Activated B cell treated with CpG ODN at 0.5 μM for 24 hours (primary cell): ENCODE measurements at places on chromosomes 2 and 18. TPM values are rescaled to one million over a fixed set of nuclear protein-coding genes. Genes with fewer than 3 reads are reported as not detected.

The STARD6 gene
- total RNA-seq, result not detected in 2 replicates

DNA sequence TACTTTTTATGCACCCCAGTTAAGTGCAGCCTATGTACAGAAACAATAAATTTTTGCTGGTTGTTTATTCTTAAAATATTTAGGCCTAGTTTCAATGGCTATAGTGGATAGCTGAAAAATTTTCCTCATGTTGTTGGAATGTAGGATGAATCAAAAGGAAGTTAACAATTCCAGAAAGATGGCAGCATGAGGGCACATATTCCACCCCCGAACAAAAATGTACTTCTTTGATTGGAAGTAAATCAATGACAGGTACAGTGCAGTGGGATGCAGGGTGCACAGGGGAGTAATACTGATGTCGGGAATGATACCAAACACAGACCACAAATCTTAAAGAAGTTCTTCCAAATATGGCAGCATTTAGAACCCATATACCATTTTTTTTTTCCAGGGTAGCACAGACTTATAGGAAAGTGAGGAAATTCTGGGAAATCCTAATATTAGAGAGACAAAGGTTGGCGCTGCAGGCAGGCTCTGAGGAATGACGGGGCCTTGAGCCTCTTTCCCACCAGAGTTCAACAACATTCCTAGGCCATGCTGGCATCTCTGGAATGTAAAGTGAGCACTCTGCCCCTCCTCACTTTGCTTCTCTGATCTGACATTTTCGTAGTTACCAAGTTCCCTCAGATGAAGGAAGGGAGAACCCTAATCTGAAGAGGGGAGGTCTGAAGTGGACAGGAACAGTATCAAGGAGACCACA lies 36.6 kb upstream of the IKZF2 start:
- DNase-seq, result no peak

GRCh38 chr2:184041077-184041476 lies 557.3 kb upstream of the ZNF804A start:
- DNase-seq, result no peak

- no peak for DNase-seq
Measured at GRCh38 chr2:128139624-128140023, 48.6 kb downstream of the UGGT1 start.

DNA sequence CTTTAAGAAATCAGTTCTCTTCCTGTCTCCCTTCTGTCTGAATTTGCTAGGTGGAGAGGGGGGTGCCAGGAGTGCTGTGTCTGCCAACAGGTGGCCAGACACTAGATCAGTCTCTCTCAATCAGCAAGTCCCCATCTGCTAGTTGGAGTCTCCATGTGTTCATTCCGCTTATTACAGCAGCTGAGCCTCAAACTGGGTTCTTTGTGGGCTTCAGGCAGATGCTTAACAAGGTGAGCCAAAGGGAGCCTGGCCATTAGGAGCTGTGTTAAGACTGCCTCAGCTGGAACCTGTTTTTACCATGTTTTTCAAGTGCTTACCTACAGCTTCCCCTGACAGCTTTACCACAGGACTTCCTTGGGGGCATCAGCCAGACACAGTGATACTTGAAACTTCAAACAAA lies 401.9 kb downstream of the LRP1B start:
- no peak for DNase-seq

GRCh38 chr2:75140288-75140687 lies 59.0 kb downstream of the TACR1 start:
- DNase-seq, result no peak
